ENCODE measurements at places on chromosomes 1 and 21.

GRCh38 chr1:182634306-182635072 is 30.3 kb upstream of the RGS16 start:
- no peaks in the 10 kb centered on the region for H3K27me3 ChIP-seq
- no peak overlapping the region for H3K4me3 ChIP-seq
- no peak overlapping the region for H3K27ac ChIP-seq

DNA sequence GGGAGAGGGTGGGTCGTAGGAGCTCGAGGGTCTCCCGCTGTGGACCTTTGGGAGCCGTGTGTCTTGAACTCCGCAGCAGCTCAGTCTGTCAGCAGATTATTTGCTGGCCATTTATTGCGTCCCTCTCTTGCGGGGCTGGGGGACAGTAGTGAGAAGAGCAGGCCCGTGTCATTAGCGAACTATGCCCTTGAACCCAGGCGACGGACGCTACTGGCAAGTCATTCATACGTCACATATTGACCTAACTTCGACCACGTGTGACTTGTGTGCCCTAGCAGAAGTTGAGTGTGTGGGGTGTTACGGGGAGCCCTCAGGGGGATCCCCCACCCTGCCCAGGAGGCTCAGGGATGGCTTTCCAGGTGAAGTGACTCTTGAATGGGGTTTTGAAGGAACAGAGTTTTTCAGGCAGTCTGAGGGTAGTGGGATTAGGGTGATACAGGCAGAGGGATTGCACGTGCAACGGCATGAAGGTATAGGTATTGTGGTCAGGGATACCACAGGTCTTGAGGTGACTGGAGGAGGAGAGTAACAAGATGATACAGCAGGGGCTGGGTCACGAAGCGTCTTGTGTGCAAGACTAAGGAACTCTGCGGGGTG is 13.0 kb downstream of the RCC1 start:
- no peaks in the 10 kb centered on the region for H3K36me3 ChIP-seq
- H3K27me3 ChIP-seq: no peaks in the 10 kb centered on the region
- peak; percentile 38 for DNase-seq
- peaks cover 14% of the 10 kb centered on the region for H3K4me1 ChIP-seq
- H3K4me3 ChIP-seq: peak overlapping the region; percentile 82

DNA sequence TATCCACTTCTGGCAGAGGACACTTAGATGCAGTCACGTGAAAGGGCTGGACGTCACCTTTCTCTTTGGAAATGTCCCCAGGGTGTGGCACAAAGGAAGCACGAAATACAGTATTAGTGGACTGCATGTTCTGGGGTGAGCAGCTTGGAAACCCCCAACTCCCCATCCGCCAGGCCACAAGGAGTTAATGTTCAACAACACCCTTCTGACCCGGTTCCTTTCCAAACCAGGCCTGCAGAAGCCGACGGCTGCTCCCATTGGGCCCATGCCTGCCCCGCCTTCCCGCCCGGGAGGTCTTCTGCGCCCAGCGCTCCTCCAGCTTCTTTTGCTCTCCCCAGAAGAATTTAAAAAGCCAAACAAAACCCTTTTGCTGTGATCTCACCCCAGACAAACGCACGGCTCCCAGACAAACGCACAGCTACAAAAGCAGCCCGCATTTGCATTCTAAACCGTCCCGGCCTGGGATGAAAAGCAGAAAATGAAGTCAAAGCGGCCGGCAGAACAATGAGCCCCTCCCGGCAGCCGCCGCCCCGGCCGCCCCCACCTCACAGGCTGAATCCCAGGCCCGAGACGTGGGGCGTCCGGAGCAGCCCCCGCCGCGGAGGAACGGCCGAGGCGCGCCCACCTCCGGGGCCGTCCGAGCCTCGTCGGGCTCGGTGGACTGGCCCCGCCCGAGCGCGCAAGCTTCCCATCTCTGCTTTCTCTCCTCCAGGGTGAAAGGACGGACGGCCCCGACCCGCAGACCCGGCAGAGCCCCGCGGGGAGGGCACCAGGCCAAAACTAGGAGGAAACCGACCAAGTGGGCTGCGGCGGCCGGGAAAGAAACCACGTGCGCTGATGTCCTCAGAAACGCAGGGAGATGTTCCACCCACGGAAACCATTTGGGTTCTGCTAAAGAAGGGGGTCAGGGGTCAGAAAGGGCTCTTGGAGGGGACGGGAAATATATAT is 101.9 kb downstream of the PLPP3 start:
- peak; percentile 69 for DNase-seq
- peak overlapping the region; percentile 80 for H3K27ac ChIP-seq
- no peaks in the 10 kb centered on the region for H3K27me3 ChIP-seq

- H3K36me3 ChIP-seq: no peaks in the 10 kb centered on the region
- H3K4me3 ChIP-seq: no peak overlapping the region
- H3K4me1 ChIP-seq: peaks cover 32% of the 10 kb centered on the region
- peak overlapping the region; percentile 94 for H3K27ac ChIP-seq
These were observed 62.7 kb downstream of the ITPKB start for GRCh38 chr1:226676381-226676780.

GRCh38 chr1:201282216-201282615 is 1.1 kb upstream of the PKP1 start:
- peaks cover 28% of the 10 kb centered on the region for H3K27me3 ChIP-seq
- H3K27ac ChIP-seq: no peak overlapping the region
- H3K4me3 ChIP-seq: no peak overlapping the region

- no peaks in the 10 kb centered on the region for H3K27me3 ChIP-seq
- no peak overlapping the region for H3K27ac ChIP-seq
- H3K4me3 ChIP-seq: no peak overlapping the region
- DNase-seq: peak; percentile 75
- no peaks in the 10 kb centered on the region for H3K4me1 ChIP-seq
- no peaks in the 10 kb centered on the region for H3K36me3 ChIP-seq
These were observed 275.5 kb upstream of the FMN2 start for GRCh38 chr1:239816081-239816782.

DNA sequence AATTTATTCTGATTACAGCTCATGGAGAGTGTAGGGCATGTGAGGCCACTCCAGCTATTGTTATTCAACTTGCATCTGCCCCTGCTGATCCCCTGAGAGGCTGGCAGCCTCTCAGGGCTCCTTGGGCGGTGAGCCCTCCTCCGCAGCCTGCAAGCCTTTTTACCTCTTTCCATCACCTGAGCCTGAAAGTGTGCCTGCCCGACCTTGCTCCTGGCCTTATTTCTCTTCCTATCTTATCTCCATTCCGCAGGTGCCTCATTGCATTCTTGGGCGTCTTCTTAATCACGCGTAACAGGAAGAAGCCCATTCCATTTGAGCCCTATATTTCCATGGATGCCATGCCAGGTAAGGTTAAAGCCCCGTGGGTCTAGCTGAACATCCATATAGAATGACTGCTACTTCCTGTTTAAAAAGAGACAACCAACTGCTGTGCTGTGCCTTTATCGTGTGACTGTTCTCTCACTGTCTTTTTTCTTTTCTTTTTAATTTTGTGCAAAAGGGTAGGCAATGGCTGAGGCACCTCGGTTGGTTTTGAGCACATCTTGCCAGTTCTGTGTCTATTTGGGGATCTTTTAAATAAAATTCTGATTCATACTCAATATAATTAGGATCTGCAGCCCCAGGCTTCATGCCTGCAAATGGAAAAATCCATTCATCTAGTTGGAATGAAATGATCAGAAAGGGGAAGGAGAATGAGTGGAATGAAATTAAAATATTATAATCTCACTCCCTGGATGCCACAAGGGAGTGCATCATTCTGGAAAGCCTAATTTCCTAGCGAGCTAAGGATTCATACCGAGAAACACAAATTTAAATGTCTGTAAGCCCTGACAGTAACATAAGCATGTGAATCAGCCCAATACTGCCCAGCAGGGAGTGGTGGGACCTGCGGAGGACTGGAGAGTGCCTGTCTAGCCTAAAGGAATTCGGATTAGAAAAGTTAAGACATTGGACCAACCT is 38.6 kb upstream of the RCAN3 start:
- H3K27me3 ChIP-seq: no peaks in the 10 kb centered on the region
- no peaks in the 10 kb centered on the region for H3K4me1 ChIP-seq
- no peak for DNase-seq

DNA sequence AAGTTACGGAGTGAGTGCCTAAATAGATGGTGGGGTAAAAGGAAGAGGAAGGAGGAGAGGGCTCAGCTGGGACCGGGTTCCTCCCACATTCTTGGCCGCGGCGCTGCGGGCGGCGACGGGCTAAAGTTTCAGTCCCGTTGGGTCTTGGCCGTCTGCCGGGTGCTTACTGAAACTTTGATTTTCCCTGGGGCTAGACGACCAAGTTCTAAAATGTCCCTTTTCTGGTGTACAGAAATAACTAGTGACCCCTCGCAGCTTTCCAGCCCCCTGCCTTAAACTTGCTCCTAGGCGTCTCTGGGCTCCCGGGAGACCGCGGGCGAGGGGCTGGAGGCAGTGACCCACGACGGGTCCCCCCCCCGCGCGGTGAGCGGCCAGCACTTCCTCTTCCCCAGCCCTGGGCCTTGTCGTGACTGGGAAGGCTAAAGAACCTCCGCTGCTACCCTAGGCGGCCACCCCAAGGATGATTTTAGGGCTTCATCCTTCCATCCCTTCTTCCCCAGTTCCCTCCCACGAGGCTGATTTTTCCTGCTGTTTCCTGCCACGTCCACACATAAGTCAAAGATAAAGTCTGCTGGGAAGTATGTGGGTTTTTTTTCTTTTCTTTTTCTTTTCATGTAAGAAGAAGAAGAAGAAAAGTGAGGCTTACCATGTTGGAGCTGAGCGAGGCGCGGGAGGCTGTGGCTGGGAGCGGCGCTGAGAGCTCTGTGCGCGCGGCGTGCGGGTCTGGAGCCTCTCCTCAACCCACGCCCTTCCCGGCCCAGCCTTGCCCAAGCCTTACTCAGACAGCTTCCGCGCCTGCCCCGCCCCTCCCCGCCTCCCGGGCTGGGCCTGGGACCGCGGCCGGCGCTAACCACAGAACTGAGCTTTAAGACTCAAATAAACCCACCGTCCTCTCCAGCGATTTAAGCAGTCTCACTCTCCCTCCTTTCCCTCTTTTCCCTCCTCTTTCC is at the start of gene S100A11:
TSS of gene S100A11 (minus strand) at position 738 of the 950 bp plus-strand sequence. CDS start at position 649, 89 bp downstream.
- H3K27me3 ChIP-seq: no peaks in the 10 kb centered on the region
- H3K4me3 ChIP-seq: peak within 1 kb of the TSS; percentile 42

DNA sequence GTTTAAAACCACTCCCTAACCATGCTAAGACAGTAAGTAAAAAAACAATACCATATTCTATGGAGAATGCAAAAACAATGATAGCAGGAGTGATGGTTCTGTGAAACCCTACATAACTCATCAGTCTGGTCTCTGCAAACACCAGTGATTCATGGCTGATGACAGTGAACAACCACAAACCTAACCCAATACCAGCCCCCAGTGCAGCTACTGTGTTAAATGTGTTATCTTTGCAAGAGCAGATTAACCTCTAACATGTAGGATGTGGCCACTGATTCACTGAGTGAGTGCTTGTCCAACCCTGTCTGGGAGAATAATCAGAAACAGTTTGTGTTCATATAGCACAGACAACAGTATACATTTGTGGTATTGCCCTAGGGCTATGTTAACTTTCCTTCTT is 100.2 kb upstream of the COG2 start:
- H3K36me3 ChIP-seq: no peaks in the 10 kb centered on the region
- H3K4me3 ChIP-seq: no peak overlapping the region
- no peak overlapping the region for H3K27ac ChIP-seq
- no peak for DNase-seq
- H3K4me1 ChIP-seq: no peaks in the 10 kb centered on the region
- no peaks in the 10 kb centered on the region for H3K27me3 ChIP-seq

DNA sequence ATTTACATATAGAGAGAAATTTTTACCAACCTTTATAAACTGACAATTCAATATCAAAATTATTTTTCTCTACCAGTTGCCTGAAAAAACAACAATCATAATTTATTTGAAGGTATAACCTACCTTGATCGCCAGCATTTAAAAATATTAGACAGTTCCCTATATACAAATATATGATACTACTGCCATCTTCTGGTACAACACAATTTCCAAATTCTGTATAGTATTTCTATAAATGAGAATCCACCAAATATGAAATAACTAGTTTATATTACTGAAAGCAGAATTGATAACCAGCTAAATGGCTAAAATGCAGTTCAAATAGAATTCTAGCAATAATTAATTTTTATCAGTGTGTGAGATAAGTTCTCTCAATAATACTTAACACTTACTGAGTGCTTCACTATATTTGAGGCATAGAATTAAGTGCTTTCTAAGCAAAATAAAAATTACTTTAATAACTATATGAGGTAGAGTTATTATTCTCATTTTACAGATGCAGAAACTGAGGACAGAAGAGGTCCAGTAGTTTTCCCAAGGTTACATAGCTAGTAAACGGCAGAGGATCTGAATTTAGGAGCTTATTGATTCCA is 75.6 kb downstream of the PIGK start:
- no peaks in the 10 kb centered on the region for H3K4me1 ChIP-seq
- no peaks in the 10 kb centered on the region for H3K36me3 ChIP-seq
- no peak overlapping the region for H3K4me3 ChIP-seq
- H3K27me3 ChIP-seq: no peaks in the 10 kb centered on the region

- no peak overlapping the region for H3K27ac ChIP-seq
- no peaks in the 10 kb centered on the region for H3K27me3 ChIP-seq
- no peak for DNase-seq
- no peak overlapping the region for H3K4me3 ChIP-seq
- no peaks in the 10 kb centered on the region for H3K36me3 ChIP-seq
These were observed 45.3 kb downstream of the URB2 start for GRCh38 chr1:229671310-229671709.

- no peak overlapping the region for H3K4me3 ChIP-seq
- no peak for DNase-seq
- no peak overlapping the region for H3K27ac ChIP-seq
- H3K36me3 ChIP-seq: no peaks in the 10 kb centered on the region
- no peaks in the 10 kb centered on the region for H3K27me3 ChIP-seq
These were observed 139.6 kb downstream of the IGSF21 start for GRCh38 chr1:18247151-18247550.

GRCh38 chr21:16075649-16076282 is 346.0 kb downstream of the USP25 start:
- no peaks in the 10 kb centered on the region for H3K36me3 ChIP-seq
- H3K27me3 ChIP-seq: no peaks in the 10 kb centered on the region
- H3K4me3 ChIP-seq: no peak overlapping the region
- no peak for DNase-seq
- H3K4me1 ChIP-seq: no peaks in the 10 kb centered on the region

GRCh38 chr1:190168893-190169280 is 308.8 kb downstream of the BRINP3 start:
- H3K4me3 ChIP-seq: no peak overlapping the region
- no peaks in the 10 kb centered on the region for H3K4me1 ChIP-seq
- no peaks in the 10 kb centered on the region for H3K27me3 ChIP-seq
- no peak overlapping the region for H3K27ac ChIP-seq

GRCh38 chr1:157178490-157178889 is 40.3 kb upstream of the ETV3 start:
- H3K27ac ChIP-seq: no peak overlapping the region
- H3K4me3 ChIP-seq: no peak overlapping the region
- H3K27me3 ChIP-seq: no peaks in the 10 kb centered on the region

GRCh38 chr1:91900562-91900961 is 14.6 kb upstream of the TGFBR3 start:
- H3K4me3 ChIP-seq: no peak overlapping the region
- no peak overlapping the region for H3K27ac ChIP-seq
- DNase-seq: no peak
- no peaks in the 10 kb centered on the region for H3K36me3 ChIP-seq
- no peaks in the 10 kb centered on the region for H3K27me3 ChIP-seq

GRCh38 chr1:205235951-205236350 is 8.2 kb downstream of the TMCC2 start:
- H3K36me3 ChIP-seq: no peaks in the 10 kb centered on the region
- no peaks in the 10 kb centered on the region for H3K4me1 ChIP-seq
- H3K27me3 ChIP-seq: no peaks in the 10 kb centered on the region
- H3K4me3 ChIP-seq: no peak overlapping the region
- no peak for DNase-seq
